Neural crest cell (in vitro differentiated cells): ENCODE measurements at places on chromosomes 5 and 9. TPM values are rescaled to one million over a fixed set of nuclear protein-coding genes. Genes with fewer than 3 reads are reported as not detected.

Gene CTNND2
- total RNA-seq: 39.4 and 40.0 TPM in 2 replicates

Gene WNT8A
- not detected in 2 replicates for total RNA-seq

Gene FAM153A
- not detected in 2 replicates for total RNA-seq

Gene PNPLA7
- total RNA-seq: 1.8 and 2.2 TPM in 2 replicates

Gene CYSRT1
- 1.2 and 1.6 TPM in 2 replicates for total RNA-seq

Gene PLEKHG4B
- 21.7 and 22.0 TPM in 2 replicates for total RNA-seq

Gene DOK3
- total RNA-seq: 10.5 and 11.4 TPM in 2 replicates

Gene NEUROG1
- 7.3 and 7.8 TPM in 2 replicates for total RNA-seq
